ENCODE measurements at places on chromosomes 11 and 22. TPM values are rescaled to one million over a fixed set of nuclear protein-coding genes. Genes with fewer than 3 reads are reported as not detected.

DNA sequence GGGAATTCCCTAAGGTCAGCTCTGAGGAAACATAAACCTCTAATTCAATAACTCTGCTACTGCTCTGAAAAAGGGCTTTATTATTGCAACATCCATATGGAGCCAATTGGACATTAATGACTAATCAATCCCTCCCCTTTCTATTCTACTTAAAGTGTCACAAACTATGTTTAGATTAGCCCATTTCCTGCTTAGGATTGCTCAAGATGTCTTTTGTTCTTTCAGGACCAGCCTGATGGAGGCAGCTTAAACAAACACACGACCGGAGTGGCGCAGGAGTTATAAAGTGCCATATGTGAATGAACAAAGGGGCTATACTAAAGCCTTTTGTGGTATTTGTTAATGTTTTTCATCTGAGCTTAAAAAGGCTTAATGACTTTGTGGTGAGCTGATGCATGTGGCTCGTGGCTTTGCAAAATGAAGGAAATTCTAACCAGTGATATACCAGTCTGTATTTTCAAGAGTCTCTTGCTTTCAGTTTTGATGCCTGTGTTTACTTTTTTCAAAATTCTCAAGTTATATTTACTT lies 354.4 kb downstream of the SOX6 start:
- DNase-seq, result no peak

- no peak for DNase-seq
Observed at GRCh38 chr22:44723801-44724200, 21.8 kb downstream of the PRR5 start.

RIN1 gene
- 9.2 TPM for total RNA-seq

RBFOX2 gene
- 68.6 TPM for total RNA-seq
